T-cell (primary cell): ENCODE measurements at places on chromosomes 1 and 21.

- no peak for DNase-seq
Measured at GRCh38 chr1:16441282-16441665, 750 bp downstream of the NECAP2 start.

DNA sequence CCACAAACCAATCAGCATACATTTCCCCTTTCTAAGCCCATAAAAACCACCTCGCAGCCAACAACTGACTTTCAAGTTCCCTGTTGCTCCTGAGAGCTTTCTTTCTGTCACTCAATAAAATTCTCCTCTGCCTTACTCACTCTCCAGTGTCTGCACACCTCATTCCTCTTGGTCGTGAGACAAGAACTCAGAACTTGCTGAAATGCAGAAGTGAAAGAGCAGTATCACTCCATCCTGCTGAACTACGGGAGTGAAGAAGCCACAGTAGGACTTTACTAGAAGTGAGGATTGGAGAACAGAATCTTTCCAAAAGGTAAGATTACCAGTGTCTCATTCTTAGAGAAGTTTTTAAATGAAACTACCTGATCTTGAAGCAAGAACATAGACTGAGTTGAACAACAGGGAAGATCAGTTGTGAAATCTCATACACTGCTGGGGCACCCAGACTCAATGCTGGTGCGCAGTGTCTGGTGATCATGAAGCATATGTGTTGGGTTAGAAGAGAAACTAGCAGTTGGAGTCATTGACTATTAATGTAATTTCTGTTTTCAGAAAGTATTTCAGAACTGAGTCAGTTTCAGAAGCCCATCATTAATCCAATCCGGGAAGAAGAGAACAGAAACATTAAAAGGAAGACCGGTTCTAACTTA is 726.9 kb upstream of the TMPRSS15 start:
- DNase-seq: no peak

GRCh38 chr1:210049616-210050015 is 111.6 kb downstream of the SYT14 start:
- no peak for DNase-seq

DNA sequence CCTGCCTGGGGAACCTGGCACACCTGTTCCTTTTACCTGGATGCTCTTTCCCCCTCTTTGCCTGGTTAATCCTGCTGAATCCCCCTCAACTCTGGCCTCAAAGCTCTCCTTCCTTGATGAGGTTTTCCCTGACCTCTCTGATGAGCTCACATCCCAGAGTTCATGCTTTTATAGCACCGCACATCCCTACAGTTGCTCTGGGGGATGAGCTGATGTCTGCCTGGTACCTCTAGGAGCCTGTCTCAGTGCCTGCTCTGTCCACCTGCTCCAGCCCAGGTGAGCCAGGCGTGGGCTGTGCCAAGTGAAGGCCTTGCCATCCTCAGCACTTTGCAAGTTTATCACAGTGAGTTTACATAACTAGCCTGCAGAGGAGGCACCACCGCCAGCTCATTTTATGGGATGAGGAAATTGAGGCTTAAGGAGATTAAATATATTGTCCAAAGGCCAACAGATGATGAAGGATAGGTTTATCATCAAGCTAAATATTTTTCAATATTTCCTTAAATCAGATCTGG is 58.6 kb upstream of the TMPRSS2 start:
- no peak for DNase-seq

DNA sequence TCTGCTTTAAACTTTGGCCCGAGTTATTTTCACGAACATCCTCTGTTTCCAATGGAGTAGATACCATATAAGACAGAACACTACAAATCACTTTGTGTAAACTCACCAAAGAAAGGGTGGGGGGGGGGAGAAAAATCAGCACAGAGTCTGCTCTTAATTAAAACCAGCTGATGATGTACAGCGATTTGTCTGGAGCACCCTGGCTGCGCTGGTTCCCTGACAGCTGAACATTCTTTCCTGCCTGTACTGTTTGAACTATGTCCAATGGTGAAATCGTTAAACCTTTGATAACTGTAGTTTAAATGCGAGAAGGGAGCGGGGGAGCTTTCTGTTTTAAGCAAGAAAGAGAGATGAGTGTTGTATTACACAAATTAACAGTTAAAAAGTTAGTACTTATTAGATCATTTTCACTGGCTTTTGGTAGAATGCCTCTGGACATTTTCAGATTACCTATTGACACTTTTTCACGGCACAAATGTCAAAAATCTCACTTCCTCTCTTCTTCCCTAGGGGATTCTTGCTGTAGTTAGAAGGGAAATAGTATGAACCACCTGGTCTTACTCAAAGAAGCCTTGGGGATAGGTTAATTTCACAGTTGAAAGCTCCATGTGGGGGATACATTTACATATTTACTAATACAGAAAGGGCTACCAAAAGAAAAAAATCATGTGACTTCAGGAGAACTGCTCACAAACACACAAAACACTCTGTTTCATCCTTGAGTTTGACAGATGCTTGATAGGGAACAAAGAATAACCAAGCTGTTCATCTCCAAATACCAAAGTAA is 140.2 kb upstream of the RUNX1 start:
- DNase-seq: no peak

GRCh38 chr1:93708734-93709481 is 27.3 kb upstream of the BCAR3 start:
- DNase-seq: no peak

GRCh38 chr21:42593007-42593814 is 60.2 kb upstream of the PDE9A start:
- DNase-seq: peak; percentile 48

- DNase-seq: no peak
Measured at GRCh38 chr1:7105269-7105668, 320.0 kb downstream of the CAMTA1 start.

GRCh38 chr1:91572044-91572443 is 71.4 kb downstream of the CDC7 start:
- no peak for DNase-seq

DNA sequence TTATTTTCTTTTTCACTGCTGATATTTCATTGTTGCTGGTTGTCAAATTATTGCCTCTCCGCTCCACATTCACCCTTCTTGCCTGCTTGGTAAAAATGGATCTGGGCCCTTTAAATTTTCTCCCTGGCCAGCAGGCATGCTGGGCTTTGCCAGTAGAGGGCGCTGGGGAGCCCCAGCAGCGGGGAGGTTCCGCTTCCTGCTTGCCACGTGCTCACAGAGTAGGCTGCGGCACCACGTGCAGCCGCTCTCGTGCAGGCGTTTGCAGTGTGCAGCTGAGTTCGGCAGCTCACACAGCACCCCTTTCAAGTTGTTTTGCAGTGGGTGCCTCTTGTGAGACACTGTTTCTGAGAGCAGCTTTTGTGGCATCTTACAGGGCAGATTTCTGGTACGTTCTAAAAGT is at the start of gene ACTL8:
ACTL8 (plus strand) TSS at position 214 of the 400 bp plus-strand sequence. CDS start 67,676 bp downstream, outside the sequence.
- DNase-seq: no peak

DNA sequence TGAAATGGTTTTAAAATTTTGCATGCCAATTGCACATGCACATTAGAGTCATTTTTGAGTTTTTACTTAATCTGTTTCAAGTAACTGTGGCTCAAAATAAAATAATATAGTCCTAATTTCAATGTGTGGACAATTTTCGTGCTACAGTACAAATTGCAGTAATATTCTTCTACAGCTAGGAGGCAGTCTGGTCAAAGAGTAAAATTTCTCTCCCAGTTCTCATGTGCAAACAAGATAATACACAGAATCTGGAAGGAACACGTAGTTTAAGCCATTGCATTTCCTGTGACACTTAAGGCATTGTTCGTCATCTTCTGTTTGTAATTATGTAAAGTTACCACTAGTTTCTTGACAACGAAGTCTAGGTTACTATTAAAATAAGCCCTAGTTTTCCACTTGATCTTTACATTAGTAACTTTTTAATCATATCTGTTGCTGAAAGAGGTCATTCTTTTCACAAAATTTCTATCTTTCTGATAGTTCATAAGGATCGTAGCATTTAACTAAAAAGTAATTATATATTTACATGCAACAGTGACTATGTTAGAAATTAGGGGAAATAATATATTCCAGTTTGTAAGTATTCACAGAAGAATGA is 28.9 kb downstream of the ODR4 start:
- no peak for DNase-seq

DNA sequence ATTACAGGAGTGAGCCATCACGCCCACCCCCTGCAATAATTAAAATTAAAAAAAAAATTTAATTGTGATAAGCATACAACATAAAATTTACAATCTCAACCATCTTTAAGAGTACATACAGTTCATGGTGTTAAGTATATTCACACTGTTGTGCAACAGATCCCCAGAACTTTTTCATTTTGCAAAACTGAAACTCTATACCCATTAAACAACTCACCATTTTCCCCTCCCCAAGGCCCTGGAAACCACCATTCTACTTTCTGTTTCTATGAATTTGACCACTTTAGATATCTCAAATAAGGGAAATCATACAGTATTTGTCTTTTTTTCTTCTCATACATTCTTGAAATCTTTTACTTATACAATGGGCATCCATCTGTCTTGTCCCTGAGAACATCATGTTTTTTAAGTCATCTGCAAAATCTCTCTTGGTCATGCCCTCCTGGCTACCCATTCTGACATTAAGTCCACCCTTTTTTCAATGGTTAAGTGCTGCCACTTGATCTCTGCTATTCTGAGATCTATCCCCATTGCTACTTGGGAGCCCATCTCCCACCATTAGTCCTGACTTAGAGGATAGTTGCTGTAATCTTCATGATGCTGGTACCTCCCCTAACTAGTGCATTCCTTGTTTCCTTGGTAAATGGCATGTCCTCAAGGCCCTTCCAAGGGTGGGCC is 39.4 kb upstream of the ZFYVE9 start:
- DNase-seq: no peak

DNA sequence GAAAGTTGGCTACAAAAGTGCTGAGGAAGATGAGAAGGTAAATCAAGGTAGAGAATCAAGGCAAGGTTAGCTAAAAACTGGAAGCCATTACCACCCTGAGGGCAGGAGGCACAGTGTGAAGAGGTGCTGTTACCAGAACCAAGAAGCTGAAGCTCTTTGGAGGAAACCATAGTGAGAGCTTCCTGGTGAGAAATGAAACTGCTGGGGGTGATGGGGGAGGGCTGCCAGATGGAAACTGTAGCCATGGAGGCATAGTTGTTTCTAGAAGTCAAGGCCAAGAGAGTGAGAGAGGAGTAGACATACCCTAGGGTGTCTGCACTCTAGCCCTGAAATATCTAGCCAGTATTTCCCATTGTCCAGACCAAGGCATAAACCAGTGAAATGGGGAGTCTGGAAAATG is 28.7 kb downstream of the IFI44 start:
- DNase-seq: no peak

DNA sequence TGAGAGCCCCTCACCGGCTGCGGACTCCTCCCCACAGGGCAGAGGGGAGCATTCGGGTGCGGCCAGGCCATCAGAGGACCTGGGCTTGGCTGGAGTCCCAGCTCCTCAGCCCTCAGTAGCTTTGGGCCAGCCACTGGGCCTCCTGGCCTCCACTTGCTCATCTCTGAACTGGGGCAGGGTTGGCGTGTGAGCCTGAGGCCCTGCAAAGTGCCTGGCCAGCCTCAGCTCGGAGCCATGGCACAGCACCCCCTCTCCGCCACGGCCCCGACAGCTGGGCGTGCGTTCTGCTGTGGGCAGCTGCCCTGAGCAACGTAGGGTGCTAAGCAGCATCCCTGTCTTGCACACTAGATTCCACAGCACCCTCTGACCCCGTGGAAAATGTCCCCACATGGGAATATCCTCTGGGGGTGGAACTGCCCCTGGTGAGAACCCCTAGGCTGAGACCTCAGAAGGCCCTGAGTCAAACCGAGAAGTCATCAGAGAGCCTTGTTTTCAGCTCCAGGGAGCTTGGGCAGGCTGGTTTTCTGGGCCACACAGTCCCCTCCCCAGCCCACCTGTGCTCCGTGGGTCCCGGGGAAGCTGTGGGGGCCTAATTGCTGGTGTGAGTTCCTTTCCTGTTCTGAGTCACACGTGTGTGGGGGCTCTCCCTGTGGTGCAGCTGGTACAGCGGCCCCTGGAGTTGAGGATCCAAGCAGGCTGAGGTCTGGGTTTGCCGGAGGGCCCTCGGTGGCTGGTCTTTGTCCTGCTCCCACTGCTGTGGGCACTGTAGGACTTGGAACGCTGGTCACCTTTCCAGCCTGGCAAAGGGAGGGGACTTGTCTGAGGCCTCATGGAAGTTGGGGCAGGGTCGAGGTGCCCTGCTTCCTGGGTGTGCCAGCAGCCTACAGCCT is 24.5 kb downstream of the TP73 start:
- no peak for DNase-seq

GRCh38 chr21:30620080-30620479 is 347 bp upstream of the KRTAP20-4 start:
- DNase-seq: no peak

GRCh38 chr1:229220163-229220846 is 50.6 kb upstream of the RAB4A start:
- no peak for DNase-seq

DNA sequence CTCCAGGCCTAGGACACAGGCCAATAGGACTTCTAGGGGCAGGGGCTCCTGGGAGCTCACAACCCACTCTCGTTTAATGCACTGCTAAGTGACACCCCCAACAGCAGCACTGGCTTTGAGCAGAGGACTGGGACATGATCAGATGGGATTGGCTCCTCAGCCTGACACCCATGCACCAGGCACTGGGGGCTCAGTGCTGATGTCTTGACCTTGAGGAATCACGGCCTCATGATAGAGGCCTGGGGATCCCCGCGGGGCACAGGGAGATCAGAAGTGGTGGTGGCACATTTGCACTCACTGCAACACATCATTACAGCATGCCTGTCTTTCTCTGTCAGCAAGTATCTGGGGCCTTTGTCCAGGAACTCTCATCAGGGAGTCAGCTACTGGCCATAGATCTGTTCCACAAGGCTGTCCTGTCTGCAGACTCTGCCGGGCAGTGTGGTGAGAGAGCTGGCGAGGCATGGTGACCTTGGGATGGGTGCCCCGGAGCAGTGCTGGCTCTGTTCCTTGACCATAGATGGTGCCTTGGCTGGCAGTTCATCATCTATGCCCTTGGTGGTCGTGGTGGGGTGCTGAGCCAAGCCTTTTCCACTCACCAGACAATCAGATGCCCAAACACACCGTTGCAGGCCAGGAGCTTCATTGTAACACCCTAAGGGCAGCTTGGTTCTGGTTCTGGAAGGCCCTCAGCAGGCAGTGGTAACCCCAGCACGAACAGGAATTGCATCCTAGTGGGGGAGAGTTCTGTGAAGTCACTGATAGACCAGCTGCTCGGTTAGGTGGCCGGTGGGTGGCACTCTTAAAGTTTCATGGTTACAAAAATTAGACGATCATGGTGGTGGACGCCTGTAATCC is 22.2 kb upstream of the PARP1 start:
- DNase-seq: no peak

- no peak for DNase-seq
Measured at GRCh38 chr1:12709696-12710095, 6.2 kb upstream of the AADACL3 start.

GRCh38 chr1:23116921-23117699 is 51.5 kb downstream of the LUZP1 start:
- DNase-seq: no peak
